ENCODE measurements at places on chromosomes 12 and 14. TPM values are rescaled to one million over a fixed set of nuclear protein-coding genes. Genes with fewer than 3 reads are reported as not detected.
A peak's percentile ranks its signal among the peaks of the same experiment; 100 is the strongest.

RPGRIP1 gene
- total RNA-seq, result not detected

LRRC43 gene
- total RNA-seq, result not detected

DNA sequence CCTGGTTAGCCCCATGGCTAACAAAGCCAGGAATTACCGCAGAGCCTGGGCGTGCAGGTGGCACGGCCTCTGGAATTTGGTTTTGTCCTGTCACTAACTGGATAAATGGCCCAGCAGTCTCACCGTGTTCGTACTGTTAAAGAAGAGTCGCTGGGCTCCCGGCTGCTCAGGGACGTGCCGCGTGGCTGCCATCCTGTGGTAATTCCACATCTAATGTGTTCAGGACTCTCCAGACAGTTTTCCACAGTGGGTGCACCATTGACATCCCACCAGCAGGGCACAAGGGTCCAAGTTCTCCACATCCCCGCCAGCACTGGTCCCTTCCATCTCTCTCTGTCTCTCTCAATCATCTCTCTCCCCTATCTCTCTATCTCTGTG, 19.6 kb downstream of the NOC4L start:
- no peak overlapping the region for H3K27ac ChIP-seq
- H3K4me3 ChIP-seq, result no peak overlapping the region
- DNase-seq, result no peak
- no peaks in the 10 kb centered on the region for H3K27me3 ChIP-seq

- H3K27me3 ChIP-seq, result no peaks in the 10 kb centered on the region
- peak within 1 kb of the TSS; percentile 97 for H3K4me3 ChIP-seq
- H3K36me3 ChIP-seq, result no peaks in the 10 kb centered on the region
- DNase-seq, result peak; percentile 82
Measured at GRCh38 chr12:122021822-122022392, at the start of gene BCL7A. TSS of gene BCL7A (plus strand) at chr12:122021884. CDS start at chr12:122022092, 208 bp downstream.

- H3K4me1 ChIP-seq, result no peaks in the 10 kb centered on the region
- no peak overlapping the region for H3K27ac ChIP-seq
- no peak overlapping the region for H3K4me3 ChIP-seq
- DNase-seq, result no peak
- no peaks in the 10 kb centered on the region for H3K36me3 ChIP-seq
Measured at GRCh38 chr12:93137656-93138612, 208.8 kb upstream of the EEA1 start.

- no peak overlapping the region for H3K27ac ChIP-seq
- H3K4me1 ChIP-seq, result no peaks in the 10 kb centered on the region
- H3K36me3 ChIP-seq, result no peaks in the 10 kb centered on the region
Measured at GRCh38 chr12:107884769-107885694, 110.5 kb downstream of the ASCL4 start.

- no peak for DNase-seq
- no peaks in the 10 kb centered on the region for H3K27me3 ChIP-seq
- H3K27ac ChIP-seq, result no peak overlapping the region
- peaks cover 41% of the 10 kb centered on the region for H3K36me3 ChIP-seq
Measured at GRCh38 chr12:113263431-113263963, 42.2 kb downstream of the TPCN1 start.

DNA sequence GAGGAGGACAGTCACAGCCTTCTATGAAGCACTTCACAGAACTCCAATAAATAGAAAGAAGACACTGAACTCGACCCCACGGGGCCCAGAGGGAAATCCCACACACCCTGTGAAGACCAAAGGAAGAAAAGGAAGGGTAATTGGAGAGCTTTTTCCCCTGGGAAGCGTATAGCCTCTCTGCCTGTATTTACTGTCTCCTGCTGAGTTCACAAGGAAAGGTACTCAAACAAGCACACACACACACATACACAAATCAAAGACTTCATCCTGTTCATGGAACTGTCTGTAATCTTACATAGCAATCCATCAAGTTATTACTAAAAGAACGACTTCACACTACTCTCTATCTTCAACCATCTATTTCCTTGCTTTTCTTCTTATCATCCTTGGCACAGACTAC, 15.3 kb downstream of the FOXN3 start:
- no peak overlapping the region for H3K27ac ChIP-seq
- H3K4me1 ChIP-seq, result no peaks in the 10 kb centered on the region
- no peak for DNase-seq
- no peaks in the 10 kb centered on the region for H3K27me3 ChIP-seq
